ENCODE measurements at places on chromosomes 6 and 20.

GRCh38 chr20:48791014-48791413, 36.8 kb downstream of the PREX1 start:
- DNase-seq, result no peak

GRCh38 chr6:150091476-150091875, 22.6 kb upstream of the ULBP3 start:
- DNase-seq, result no peak

DNA sequence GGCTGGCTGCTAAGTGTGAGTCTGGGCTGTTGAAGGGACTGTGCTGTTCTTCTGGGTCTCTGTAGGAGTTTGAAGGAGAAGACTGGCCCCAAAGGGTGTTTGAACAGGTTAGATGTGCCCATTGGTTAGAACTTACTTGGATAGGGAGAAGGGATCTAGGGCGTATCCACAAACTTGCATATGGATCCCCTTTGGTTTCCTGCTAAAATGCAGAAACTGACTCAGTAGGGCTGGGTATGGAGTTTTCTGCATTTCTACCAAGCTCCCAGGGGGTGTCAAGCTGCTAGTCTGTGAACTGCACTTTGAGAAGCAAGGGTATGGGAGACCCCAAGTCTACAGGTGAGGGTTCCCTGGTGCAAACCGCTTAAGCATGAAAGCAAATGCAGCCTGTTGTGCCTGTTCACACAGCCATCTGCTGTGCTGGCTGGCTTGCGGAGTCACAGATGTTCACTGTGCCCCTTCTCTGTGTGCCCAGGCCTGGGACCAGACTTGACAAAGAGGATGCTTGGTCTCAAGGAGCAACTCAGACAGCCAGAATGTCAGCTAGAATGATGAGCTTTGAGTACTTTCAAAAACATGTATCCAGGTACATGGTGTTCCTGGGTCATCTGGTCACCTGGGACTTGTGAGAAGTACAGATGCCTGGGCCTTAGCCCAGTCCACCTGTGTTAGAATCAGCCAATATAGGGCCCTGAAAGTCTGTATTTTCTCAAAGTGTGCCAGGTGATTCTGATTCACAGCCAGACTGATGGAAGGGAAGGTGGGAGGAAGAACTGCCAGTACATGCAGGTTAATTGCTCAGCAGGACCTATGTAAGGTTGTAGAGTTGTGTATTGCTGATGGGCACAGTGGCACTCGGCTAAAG, 7.4 kb downstream of the PPP1R16B start:
- DNase-seq, result no peak

DNA sequence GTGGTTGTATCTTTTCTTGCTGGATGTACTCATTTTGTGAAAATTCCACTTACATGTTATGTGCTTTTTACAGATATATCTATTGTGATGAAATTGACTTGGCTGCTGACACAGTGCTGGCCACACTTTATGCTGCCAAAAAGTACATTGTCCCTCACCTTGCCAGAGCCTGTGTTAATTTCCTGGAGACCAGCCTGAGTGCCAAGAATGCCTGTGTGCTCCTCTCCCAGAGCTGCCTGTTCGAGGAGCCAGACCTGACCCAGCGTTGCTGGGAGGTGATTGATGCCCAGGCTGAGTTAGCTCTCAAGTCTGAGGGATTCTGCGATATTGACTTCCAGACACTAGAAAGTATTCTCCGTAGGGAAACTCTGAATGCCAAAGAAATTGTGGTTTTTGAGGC, 4.9 kb downstream of the BTBD3 start:
- DNase-seq, result no peak

DNA sequence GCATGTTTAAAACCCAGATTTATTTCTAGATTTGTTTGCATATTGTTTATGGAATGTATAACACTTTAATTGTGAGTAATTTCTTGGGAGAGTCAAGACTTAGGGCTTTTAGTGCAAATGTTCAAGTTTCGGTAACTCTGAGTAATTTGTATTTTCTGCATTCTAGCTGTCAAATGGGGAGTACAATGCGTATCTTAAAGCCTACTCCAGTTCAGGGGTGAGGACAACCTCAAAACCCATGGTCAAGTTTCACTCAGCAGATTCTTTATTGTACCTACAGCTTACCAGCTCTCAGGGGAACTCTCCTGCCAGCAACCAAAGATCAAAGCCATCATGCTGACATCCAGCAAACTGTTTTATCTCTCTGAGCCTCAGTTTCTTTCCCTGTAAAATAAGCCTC, 458.6 kb upstream of the JARID2 start:
- no peak for DNase-seq

DNA sequence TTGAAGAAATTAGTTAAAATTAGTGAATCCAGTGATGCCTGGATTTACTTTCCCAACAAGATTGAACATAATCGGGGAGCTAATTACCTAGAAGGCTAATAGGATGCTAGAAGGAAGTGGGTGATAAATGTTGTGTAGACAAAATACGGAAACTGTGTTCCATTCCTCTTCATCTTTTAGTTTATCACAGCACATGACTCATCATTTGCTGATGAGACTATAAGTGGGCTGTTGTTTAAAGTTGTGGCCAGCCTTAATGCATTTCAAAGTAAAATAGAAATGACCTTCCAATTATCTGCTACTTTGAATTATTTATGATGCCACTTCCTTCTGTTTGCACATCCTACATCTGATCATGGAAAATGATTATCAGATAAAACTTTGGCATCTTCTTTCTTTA, 43.4 kb downstream of the OGFRL1 start:
- DNase-seq, result no peak

DNA sequence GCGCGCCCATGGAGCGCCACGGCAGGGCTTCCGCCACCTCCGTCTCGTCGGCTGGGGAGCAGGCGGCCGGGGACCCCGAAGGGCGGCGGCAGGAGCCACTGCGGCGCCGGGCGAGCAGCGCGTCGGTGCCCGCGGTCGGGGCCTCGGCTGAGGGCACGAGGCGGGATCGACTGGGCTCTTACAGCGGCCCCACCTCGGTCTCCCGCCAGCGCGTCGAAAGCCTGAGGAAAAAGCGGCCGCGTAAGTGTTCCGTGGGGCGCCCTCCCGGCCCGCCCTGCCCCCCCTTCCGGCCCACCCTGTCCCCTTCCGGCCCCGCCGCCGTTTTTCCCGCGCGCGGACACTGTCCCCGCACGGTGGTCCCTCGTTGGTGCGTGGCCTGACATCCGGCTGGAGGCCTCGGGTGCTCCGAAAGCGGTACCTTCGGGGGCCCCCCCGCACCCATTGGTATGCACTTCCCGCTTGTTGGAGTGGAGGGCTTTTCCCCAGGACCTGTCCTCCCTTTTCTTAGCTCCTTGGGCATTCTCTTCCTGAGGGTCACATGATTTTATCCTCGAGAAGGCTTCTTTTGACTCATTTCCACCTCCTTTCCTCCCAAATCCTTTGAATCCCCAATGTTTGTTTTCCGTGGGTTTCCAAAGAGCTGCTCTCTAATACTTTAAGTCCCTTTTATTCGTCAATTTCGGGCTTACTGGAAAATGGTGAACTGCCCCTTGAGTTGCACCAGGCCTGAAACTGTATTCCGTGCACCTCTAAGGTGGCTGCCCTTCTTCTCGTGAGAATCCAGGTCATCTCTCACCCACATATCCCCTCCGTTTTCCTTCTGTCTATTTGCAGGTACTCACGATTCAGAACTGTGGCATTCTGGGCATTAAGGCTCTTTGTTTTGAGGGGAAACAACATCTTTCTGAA, 556 bp downstream of the PANK2 start:
- DNase-seq, result no peak

DNA sequence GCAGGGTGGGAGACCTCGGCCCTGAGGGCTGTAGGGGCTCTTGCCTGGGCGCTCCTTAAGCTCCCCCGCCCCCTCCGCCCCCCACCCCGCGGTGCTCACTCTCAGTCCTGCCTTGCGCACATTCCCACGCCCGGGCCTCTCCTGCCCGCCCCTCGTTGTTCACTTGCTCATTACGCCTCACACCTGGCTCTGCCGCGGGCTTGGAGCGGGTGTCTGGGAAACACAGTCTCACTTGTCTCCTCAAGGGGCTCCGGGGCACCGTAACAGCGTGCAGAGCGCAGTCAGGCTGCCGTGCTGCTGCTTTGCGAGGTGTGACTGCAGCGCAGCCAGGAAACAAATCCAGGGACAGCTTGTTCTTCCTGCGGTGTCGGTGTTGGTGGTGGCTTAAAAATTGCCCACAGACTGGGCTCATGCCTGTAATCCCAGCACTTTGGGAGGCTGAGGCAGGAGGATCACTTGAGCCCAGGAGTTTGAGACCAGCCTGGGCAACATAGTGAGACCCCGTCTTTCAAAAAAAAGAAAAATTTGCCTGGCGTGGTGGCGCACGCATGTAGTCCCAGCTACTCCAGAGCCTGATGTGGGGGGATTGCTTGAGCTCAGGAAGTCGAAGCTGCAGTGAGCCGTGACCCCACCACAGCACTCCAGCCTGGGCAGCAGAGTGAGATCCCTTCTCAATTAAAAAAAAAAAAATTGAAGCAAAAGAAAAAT, 4.6 kb downstream of the NPBWR2 start:
- DNase-seq, result no peak

DNA sequence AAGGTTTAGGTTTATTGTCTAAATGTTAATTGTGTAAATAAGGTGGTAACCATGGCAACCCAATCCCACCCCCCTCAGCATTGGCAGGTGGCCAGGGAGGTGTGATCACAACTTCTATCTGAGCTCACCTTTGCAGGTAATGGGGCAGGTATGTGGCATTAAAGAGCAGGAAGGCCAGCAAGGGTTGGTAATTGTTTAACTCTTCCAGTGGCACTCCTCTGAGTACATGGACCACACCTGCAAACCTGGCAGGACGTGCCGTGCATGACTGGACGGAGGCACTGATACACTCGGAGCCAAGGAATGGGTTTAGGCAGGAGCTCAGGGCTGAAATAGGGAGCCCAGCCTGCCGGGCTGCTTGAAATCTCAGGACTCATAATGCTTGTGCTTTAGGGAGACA, 107.0 kb upstream of the BMP2 start:
- DNase-seq, result no peak

- DNase-seq, result no peak
Observed at GRCh38 chr20:54345821-54346220, 129.6 kb upstream of the DOK5 start.

DNA sequence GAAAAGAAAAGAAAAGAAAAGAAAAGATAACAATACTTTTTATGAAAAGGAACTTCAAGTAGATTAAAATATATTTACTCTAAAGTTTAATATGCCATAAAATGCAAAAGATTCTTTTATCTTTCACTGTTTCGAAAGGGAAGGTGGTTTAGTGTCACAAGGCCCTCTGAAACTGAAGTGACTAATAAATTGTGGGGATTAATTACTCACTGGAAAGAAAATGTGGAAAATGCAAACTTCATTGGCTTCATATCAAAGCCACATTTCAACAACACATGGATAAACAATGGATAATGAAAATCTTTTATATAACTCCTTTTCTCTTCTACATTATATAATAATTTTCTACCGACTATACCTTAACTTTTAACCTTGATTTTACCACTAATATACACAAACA, 320.5 kb upstream of the RSPO3 start:
- DNase-seq, result no peak

- no peak for DNase-seq
Observed at GRCh38 chr6:163137398-163137881, 277.1 kb upstream of the QKI start.

DNA sequence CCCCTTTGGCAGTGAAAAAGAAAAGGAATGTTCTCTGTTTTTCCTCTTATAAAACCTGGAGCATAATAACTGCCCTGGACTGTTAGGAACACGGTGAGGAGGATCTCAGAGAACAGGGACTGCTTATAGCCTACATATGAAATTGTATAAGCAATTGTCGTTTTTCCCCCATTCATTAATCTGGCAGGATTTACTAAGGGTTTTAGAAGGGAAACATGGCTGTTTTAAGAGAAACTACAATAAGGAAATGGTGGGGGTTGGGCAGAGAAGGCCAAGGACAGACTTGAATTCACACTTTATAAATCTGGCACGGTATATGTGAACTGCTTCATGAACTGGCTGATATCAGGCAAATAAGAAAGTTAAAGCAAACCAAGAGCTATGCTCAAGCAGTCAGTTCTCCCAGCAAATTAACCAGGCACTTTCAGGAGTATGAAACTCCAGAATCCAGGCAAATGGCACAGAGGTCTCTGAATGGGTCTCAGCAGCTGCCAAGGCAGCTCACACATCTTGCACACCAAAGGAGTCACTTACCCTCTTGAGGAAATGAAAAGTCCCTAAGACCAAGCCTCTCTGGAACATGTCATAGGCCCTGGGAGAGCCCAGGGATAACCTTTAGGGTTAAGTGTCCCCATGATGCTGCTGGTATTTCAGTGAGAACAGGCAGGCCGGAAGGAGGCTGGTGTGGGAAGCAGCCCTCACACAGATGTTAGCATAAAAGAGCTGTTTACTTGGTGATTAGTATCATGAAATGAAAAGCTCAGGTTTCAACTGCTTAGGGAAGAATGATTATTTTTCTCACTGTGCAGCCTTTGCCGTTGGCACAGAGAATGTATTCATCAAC, 260.5 kb upstream of the MARCKS start:
- DNase-seq, result no peak

GRCh38 chr6:137637121-137637520, 142.9 kb upstream of the OLIG3 start:
- DNase-seq, result no peak

DNA sequence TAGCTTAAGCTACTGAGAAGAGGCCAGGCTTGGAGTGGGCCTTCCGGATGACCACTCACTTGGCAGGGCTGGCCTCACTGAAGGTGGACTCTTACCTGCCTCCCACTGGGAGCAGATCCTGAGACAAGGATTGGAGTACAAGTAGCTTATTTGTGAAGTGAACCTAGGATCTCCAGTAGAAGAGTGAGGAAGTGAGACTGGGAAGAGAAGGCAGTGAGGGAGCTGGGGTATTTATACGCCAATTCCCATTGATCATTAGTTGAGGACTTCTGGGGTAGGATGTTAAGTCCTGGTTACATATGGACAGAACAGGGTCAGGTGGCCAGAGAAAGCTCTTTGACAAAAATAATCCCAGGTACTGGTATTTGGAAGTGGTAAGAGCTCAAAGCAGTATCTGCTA, 32.3 kb upstream of the RNF24 start:
- no peak for DNase-seq

GRCh38 chr20:4828830-4829513, 107.3 kb downstream of the PRND start:
- DNase-seq, result no peak

GRCh38 chr20:45109634-45110033, 5.3 kb downstream of the WFDC5 start:
- DNase-seq, result no peak

- DNase-seq, result no peak
Observed at GRCh38 chr20:32111753-32112152, 2.2 kb downstream of the TM9SF4 start.

DNA sequence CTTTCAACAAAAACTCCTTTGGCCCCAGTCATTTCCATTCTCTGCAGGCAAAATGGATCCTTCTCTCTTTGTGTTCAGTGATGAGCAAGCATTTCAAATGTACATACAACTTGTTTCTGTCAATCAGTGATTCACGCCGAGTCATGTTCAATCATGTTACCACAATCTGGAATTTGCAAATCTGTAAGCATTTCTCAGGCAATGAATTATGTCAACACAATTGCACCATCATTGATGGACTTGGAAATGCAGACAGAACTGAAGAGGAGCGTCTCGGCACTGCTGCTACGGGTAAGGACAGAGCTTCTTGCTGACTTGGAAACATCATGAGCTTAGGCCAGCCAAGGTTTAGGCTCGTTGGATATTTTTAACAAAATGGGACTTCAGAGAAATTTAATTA, 132.8 kb upstream of the AGPAT4 start:
- DNase-seq, result no peak

GRCh38 chr6:42179261-42179944, 6.2 kb downstream of the GUCA1A start:
- DNase-seq, result no peak

GRCh38 chr20:61161726-61162390, 90.2 kb upstream of the CDH4 start:
- DNase-seq, result no peak

- peak; percentile 76 for DNase-seq
Observed at GRCh38 chr6:72619883-72620696, 1.8 kb upstream of the KCNQ5 start.

Measured in stimulated activated CD4-positive, alpha-beta T cell treated with anti-CD3 and anti-CD28 coated beads, Interleukin-1b, Interleukin-23, amount 100 ng/mL, for 24 hours (primary cell).